Aorta (tissue), 5 donors: ENCODE measurements at places on chromosomes 16 and 17.
A peak's percentile ranks its signal among the peaks of the same experiment; 100 is the strongest.

DNA sequence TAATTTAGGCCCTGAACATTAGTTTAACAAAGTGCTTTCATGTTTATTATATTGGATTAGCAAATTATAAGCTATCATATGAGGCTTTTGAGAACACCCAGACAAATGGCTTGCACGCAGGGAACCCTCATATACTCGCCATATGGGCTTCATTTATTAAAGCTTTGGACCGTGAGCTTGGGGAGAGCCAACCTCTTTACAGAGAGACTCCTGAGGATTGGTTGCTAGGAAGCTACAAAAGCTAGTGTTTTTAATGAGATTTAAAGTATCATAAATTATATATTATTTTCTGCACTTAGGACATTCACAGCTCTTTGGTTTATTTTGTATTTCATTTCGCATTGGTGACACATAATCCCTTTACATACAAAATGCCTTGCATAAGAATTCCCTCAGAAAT lies 193.8 kb upstream of the TOX3 start:
- no peak for DNase-seq

DNA sequence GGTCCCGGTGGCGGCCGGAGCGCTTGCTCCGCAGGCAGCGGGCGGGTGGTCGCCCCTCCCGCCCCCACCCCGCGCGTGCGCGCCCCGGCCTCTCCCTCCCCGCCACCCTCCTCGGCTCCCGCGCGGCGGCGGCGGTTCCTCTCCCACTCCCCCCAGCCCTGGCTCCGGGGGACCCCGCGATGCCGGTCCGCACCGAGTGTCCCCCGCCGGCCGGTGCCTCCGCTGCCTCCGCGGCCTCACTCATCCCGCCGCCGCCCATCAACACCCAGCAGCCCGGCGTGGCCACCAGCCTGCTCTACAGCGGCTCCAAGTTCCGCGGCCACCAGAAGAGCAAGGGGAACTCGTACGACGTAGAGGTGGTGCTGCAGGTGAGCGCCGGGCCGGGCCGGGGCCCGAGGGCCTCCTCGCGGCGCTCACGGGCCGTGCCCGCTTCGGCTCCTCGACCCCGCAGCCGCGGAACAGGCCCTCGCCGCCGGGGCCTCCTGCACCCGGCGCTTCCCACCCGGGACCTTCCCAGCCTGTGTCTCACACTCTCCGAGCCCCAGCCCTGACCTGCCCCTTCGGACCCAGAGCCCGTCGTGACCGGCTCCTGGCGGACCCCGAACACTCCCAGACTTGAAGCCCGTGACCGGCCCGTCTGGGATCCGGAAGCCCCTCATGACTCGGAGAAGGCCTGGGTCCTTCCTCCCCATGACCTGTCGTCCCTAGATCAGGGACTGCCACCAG lies 490 bp downstream of the GID4 start:
- DNase-seq, result no peak

DNA sequence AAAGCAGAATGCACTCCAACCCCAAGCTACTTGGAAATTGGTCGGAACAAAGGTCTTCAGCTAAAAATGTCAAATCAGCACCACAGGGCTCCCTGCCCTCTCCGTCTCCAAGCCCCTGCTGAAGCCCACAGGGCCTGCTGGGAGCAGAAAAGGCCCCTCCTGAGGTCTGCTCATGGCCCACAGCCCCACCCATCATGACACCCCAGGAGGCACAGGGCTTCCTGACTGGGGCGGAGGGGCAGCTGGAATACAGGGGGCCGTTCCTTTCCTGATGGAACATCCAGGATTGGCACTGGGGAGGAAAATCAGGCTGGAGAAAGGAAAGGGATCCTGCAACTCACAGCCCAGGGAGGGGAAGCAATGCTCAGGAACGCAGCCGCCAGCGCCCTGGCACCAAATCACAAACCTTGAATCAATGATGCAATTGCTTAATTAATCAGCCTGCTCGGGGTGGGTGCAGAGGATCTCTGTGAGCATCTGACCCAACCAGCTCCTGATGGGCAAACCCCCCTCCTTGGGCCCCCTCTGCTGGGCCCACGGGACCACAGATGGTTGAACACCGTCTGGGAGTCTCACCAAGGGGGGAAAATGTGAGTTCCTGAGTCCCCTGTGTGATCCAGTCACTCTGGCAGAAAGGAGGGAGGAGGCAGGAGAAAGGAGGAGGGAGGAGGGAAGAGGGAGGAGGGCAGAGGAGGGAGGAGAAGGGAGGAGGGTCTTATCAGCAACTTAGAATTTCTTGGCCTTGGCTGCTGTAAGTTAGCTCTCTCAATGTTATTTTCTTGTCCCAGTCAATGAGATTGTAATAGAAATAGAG lies 155.5 kb downstream of the ZNF423 start:
- DNase-seq, result peak; percentile 64

- no peak for DNase-seq
Observed at GRCh38 chr17:8053600-8053999, 14.7 kb downstream of the ALOX15B start.

GRCh38 chr17:56785997-56786680 lies 47.6 kb downstream of the C17orf67 start:
- DNase-seq, result no peak

GRCh38 chr17:75764417-75764710 lies 628 bp downstream of the GALK1 start:
- no peak for DNase-seq

DNA sequence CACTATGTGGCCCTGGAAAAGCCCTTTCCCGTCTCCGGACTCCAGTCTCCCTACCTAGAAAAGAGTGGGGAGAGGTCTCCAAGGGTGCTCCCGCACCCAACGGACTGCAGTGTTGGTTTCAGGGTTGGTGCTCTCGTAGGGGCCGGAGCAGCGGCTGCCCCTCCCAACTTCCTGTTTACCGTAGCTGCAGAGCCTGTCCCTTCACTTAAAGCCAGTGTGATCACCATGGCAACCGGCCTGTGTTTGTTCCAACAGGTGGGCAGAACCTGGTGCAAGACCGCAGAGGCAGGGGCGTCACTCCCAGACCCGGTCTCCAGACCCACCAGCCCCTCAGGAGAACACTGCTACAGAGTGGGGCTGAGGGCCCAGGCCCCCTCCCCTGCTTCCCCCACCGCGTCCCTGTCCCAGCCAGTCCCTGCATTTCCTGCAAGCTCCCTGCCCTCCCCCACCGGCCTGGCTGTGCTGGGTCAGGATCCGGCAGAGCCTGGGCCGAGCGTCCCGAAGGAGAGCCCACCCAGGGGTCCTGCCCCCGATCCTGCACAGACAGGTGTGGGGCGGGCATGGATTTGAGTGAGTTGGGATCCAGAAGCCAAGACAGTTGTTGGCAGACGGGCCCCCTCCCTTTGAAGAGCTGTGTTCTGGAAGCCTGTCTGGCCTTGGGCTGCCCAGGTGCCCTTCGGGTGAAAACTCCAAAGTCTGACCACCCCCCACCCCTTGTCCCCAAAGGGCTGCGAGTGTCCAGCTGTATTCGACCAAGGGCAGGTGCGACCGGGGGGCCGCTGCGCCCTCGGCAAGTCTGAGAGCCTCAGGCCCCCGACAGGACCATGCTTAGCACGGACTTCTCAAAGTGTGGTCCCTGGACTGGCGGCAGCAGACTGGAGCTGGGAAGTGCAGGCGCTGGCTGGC lies 1.5 kb upstream of the BAIAP3 start:
- no peak for DNase-seq

DNA sequence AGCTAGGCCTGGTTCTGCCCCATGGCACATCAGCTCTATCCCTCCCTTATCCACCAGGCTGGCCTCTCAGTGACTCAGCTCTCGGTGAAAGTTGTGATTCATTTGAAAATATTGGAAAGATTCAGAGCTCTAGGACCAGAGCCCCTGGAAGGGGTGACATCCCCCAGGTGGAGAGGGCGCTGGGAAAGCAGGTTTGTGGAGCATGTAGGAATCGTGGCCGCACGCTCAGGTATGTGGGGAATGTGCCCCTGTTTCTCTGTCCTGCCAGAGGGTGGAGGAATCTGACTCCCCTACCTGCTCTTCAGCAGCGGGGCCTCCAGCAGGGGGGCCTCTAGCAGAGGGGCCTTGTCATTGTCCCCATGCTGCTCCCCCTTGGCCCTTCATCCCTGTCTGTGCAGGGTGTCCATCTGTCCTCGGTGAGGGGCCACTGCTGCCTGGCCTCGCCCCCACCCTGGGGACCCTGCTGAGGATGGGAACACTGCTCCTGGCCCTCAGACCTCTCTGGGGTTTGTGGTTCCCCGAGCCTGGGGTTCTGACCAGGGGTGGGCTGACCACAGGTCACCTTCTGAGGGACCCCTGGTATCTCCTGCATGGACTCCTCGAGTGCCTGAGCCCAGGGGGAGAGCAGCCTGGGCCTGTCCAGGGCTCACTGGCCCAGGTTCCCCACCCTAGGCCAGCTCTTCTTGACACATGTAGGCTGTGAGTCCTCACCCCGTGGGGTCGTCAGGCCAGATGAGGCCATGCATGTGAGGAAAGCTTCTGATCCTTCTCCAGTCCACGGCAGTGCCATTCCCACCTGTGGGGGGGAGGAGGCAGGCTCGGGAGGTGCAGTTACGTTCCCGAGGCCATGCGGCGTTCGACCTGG lies 47.5 kb downstream of the NT5M start:
- DNase-seq, result peak; percentile 70

DNA sequence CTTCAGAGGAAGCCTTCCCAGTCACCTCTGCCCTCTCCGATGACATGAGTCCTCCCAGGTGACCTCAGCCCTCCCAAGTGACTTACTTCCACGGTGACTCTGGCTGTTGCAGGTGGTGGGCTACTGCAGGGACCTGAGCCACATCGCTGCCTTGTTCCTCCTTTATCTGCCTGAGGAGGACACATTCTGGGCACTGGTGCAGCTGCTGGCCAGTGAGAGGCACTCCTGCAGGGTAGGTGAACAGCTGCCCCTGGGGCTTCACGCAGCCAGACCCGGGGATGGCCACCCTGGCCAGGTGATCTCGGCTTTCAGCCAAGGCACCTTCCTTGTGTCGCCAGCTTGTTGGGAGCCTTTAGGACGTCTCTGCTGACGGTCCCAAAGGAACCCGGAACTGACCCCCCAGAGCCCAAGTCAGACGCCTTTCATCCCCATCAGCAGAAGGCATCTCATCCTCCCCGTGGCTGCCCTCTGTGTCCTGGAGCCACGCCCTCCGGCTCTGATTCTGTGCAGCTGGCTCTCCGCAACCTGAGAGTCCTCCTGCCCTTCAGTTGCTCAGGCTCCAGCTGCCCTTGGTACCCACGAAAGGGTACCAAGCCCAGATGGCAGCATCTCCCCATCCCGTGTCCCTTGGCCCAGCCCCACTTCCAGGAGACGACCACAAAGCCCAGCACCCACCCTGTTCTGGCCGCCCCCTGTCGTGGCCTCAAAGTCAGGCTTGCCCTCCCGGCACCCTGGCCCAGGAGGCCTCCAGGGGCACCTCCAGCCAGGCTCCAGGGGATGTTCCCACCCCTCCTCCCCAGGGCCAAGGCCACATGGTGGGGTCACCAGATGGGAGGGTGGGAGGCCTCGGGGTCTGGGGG lies 81.7 kb downstream of the GOSR1 start:
- DNase-seq, result peak; percentile 57

DNA sequence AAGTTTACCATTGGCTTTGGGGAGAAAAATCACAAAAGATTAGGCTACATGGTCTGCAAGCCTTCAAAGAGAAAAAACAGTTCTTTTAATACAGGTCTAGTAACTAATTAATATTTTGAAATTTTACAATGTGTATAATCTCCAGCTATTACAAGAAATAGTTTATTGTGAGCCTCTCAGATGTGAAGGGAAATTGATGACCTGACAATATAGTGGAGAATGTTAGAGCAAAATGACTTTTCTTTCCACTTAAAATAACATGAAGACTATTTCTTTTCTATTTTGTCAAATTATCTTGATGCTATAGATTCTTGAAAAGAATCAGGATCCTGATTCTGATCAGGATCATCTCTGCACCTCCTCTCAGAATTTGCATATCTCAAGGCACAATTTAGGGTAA lies 362.3 kb downstream of the PMP22 start:
- no peak for DNase-seq

DNA sequence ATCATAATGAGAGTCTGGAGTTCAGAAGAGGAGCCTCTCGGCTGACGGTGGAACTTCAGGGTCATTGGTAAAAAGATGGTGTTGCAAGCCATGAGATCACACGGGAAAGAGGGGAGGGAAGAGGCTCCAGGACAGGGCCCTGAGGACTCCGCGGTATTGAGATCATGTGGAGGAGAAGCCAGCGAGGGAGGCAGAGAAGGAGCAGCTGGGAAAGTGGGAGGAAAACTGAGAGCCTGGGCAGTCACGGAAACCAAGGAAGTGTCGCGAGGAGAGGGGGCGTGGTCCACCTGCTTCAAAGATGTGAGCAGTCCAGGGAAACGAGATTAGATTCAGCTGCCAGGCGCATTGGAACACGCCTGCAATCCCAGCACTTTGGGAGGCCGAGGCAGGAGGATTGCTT lies 27.7 kb upstream of the SBK1 start:
- DNase-seq, result no peak

DNA sequence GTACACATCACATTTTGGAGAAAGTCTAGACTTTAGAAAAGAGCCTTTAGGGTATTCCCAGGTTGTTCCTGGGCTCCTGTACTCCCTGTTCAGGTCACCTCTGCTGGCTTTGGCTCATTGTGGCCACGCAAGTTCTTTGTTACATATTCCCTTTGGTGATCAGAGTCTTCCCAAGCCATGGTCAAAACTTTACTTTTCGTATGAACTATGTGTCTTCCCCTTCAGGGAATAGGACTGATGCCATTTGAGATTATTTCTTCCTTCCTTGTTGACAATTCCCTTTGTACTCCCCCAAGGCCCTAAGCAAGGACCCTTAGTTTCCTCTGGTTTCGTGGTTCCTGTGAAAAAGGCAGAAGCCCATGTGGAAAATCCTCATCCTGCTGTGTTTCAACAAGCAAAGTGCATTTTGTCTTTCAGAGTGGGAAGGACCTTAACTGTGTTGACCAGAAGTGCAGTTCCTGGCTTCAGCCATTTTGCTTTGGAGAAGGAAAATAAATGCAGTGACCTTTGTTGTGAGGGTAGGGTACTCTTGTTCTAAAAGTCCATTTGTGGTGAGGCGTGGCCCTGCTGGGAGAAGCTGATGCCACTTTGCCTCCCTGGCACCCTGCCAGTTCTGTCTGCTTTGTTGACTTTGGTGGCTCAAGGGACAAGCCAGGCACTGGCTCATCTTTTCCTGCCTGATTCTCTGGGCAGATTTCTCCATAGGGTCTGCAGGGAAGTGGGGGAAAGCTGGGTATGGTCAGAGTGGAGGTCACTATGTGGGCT lies 55.1 kb downstream of the ZNRF1 start:
- peak; percentile 79 for DNase-seq

DNA sequence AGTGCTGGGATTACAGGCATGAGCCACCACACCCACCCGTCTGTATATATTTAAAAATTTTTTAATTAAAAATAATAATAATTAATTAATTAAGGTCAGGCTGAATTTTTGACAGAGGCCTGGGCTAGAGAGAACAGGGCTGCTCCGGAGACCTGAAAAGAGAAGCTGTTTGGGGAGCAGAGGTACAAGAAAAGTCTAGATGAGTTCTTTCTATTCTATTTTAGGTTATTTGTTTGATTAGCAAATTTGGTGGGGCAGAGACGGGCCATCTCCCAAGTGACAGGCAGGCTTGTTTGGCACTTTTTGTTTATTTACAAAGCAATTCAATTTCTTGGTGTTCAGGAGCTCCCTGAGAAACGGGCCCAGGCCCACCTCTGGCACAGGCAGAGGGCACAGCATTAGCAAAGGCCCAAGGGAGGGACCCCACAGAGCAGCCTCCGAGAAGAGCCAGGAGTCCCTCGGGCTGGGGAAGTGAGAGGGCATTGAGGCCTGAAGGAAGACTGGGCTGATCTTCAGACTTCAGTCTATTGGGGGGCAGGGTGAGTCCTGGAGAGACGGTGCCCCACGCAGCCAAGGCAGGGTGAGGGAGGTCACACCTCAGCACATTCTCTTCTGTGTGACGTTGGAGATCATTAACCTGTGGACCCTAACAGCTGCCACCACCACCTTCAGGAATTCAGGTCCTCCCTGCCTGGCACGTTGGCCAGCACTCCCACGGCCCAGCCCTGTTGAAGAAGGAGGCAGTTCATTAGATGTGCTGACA lies 10.8 kb upstream of the RIPOR1 start:
- no peak for DNase-seq
